Stimulated activated naive CD4-positive, alpha-beta T cell (primary cell): ENCODE measurements at places on chromosomes 7 and 10.

- DNase-seq: no peak
Measured at GRCh38 chr10:69863580-69863979, 61.9 kb downstream of the COL13A1 start.

DNA sequence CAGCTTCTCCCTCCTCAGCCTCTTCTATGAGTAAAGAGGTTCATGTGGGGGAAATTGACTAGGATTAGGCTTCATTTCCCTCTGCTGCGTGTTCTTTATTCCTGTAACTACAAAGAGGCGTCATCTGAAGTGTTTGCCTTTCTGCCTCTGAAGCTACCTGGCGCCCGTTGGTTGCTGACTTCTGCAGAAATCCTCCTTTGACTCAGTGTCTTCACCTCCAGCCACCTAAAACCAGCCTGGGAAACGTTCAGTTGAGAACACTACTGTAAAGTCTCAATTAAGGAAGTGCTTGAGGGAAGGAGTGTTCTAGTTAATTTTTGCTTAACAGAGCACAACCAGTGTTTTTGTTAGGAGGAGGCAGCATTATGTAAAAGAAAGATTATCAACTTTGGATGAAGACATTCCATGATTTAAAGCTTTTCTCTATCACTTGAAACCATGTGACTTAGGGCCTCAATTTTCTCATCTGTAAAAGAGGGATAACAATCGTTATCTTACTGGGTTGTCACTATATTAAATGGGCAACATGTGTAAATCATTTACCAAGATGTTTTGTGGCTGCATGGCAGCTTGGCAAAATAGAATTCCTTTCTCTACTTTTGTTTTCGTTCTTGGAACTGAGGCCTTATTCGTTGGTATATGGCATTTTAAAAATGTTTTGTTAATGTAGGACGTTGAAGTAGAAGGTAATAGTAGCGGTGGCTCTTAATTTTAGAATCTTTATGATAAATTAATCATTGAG lies 642.9 kb downstream of the SDK1 start:
- no peak for DNase-seq

GRCh38 chr10:687583-688311 lies 1.7 kb downstream of the DIP2C start:
- no peak for DNase-seq

- no peak for DNase-seq
Measured at GRCh38 chr10:76209135-76209534, 777.7 kb downstream of the LRMDA start.

DNA sequence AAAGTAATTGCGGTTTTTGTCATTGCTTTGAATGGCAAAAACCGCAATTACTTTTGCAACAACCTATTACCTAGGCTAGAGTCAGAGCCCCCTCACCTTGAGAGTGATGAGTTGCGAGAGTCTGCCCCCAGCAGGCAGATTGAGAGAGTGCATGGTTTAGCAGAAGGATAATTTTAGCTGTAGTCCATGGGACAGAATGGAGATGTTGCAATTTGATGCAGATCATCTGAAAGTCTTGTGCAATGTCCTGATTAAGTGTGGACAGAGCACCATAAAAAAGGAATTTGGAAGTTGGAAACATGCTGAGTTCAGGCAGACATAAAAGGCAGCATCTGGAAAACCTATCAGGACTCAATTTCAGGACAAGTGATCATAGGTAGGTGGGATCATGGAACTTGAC lies 48.7 kb downstream of the GPR141 start:
- DNase-seq: no peak
